ENCODE measurements at places on chromosomes 2 and 18.

DNA sequence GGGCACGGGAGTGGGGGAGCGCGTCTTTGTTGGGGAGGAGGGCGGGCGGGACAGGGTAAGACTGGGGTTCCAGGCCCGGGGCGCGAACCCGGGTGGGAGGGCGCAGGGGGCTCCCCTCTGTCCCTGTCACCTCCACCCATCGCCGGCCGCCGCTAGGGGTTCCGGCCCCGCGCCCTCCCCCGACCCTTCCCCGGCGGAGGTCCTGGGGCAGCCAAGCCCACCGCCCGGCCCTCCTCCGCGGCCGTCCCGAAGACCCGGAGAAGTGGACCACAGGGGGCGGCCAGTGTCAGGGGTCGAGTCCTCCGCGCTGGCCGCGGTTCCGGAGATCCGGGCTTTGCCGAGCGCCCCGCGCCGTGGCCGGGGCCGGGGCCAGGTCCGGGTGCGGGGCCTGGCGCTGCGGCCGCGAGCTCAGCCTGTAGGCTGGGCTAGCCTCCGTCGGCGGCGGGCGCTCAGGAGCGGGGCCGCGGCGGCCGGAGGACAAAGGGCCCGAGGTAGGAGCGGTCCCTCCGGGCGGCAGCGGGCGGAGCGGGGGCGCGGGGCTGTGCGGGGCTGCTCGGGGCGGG lies 16.6 kb upstream of the E2F6 start:
- no peak for DNase-seq

- DNase-seq: peak; percentile 86
Observed at GRCh38 chr2:152189622-152190495, 14.3 kb upstream of the STAM2 start.

- DNase-seq: no peak
Observed at GRCh38 chr2:54866868-54867267, 143.4 kb downstream of the EML6 start.

GRCh38 chr2:127591221-127591923 lies 54.6 kb upstream of the GPR17 start:
- peak; percentile 75 for DNase-seq

GRCh38 chr2:40098786-40099470 lies 319.9 kb upstream of the THUMPD2 start:
- no peak for DNase-seq

DNA sequence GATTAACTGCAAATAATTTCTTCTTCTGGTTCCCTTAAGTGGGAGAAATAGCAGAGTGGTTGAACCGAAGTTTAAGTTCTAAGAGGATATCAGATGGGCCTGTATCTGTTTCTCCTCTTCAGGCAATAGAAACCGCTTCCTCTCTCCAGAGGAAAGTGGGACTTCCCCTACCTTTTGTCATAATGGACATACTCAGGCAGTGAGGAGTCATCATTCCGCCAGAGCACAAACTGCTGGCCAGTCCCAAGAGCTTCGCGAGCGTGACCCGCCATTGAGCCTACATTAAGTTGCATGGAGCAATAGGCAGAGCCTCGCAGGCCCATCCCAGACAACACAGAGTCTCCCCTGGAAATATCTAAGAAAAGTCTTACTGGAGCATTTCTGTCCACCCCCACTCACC lies 158.9 kb downstream of the LDLRAD4 start:
- no peak for DNase-seq

DNA sequence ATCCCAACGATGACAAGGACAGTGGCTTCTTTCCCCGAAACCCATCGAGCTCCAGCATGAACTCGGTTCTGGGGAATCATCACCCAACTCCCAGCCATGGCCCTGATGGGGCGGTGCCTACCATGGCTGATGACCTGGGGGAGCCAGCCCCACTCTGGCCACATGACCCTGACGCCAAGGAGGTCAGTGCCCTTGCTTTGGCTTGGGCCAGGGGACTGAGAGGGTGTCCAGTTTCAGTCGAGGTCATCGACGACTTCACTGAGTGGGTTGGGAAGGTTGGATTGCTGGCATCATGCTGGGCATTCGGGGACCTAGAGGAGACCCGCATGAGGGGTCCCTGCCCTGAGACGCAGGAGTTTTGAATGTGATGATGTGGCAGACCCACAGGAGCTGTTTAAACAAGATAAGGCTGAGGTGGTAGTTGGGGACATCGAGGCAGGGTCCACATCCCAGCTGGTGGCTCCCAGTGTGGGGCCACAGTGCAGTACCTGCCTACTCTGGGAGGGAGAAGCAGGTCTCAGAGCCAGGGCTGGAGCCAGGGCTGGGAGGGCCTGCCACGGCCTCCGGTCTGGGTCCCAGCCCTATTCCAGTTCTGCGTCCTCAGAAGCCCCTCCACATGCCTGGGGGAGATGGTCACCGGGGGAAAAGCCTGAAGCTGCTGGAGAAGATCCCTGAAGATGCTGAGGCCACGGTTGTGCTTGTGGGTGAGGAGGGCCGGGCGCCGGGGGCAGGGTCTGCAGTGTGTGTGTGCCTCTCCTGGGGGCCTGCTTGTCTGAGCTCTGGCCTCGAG lies 6.0 kb downstream of the SLC4A3 start:
- DNase-seq: no peak

DNA sequence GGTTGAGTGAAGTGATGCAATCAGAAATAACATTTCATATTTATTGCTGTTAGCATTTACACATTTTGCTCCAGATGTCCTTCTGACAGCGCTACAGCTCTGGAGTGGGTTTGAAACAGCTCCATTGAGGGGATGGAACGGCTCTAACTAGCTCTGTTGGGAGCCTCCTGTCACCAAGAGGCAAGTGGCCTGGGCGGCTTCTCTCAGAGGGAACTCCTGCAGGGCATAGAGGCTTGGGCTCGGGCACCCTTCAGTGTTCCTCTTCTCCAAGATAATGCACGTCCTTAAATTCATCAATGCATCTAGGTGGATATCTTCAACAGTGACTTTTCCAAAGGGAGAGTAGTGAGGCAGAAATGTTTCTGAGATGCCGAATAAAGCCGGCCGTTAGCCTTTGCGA lies 122.5 kb downstream of the CNTNAP5 start:
- no peak for DNase-seq

DNA sequence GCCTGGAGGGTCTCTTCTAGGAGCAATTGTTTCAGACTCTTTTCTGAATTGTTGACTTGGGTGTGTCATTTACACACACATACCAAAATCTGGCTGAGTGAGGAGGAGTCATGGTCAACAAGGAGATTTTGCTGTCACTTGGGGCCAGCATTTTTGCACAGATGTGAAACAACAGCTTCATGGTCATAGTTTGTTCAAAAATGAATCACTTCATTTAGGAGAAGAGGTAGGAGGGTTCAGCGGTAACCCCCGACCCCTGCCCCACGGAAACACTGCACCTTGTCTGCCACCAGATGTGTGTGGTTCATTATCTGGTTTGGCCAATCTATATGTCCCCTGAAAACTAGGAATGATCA lies 42.2 kb downstream of the LBH start:
- DNase-seq: no peak

DNA sequence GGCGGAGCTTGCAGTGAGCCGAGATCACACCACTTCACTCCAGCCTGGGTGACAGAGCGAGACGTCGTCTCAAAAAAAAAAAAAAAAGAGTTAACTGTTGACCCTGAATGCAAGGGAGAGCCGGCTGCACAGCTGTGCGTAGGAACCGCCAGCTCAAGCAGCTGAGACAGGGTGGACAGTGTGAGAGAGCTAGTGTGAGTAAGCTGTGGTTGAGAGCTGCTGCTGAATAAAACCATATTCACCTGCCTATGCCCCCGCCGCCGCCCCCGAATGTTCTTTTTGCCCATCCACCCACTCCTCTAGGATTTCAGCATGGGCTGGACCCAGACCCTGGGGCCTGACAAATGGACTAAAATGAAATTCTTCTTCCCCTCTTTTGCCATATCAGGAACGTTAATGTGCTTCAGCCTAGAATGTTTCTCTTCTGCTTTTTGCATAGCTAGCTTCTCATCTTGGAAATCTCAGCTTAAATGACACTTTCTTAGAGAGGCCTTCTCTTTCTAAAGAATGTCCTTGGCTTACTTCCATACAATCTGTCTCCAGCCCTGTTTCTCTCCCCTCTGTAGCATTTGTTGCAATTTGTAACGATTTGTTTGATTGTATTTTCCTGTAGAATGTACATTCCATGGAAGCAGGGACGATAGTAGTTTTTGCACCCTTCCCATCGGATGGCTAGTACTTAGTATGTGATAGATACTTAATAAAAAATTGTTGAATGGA lies 142.7 kb downstream of the KLHL14 start:
- DNase-seq: no peak

DNA sequence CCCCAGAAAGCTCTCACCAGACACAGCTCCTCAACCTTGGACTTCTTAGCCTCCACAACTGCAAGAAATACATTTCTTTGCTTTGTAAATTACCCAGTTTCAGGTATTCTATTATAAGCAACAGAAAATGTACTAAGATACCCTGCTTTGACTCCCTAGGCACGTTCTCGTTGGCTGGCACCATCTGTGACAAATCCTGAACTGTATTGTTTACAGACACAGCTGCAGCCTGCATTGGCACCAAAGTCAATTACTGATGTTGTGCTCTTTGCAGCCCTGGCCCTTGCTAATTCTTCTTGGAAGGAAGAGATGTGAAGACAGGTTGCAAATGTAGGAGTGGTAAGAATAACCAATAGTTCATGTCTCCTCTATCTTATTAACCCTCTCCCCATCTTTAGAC lies 72.7 kb upstream of the FAM136A start:
- DNase-seq: peak; percentile 22

GRCh38 chr18:43486462-43486861 lies 209.2 kb upstream of the SYT4 start:
- no peak for DNase-seq

DNA sequence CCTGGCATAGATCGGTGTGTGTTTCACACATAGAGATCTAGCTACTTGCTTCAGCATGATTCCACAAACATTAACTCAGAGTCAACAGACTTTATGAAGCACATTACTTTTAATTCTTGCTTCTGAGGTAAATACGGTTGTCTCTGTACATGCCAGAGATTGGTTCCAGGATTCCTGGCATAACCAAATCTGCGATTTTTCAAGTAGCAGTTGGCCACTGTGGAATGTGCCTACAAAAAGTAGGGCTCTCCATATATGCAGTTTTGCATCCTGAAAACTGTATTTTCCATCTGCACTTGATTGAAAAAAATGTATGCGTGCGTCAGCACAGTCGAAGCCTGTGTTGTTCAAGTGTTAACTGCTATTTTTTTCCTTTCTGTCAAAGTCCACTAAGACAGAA lies 85.0 kb downstream of the ZAP70 start:
- DNase-seq: no peak

DNA sequence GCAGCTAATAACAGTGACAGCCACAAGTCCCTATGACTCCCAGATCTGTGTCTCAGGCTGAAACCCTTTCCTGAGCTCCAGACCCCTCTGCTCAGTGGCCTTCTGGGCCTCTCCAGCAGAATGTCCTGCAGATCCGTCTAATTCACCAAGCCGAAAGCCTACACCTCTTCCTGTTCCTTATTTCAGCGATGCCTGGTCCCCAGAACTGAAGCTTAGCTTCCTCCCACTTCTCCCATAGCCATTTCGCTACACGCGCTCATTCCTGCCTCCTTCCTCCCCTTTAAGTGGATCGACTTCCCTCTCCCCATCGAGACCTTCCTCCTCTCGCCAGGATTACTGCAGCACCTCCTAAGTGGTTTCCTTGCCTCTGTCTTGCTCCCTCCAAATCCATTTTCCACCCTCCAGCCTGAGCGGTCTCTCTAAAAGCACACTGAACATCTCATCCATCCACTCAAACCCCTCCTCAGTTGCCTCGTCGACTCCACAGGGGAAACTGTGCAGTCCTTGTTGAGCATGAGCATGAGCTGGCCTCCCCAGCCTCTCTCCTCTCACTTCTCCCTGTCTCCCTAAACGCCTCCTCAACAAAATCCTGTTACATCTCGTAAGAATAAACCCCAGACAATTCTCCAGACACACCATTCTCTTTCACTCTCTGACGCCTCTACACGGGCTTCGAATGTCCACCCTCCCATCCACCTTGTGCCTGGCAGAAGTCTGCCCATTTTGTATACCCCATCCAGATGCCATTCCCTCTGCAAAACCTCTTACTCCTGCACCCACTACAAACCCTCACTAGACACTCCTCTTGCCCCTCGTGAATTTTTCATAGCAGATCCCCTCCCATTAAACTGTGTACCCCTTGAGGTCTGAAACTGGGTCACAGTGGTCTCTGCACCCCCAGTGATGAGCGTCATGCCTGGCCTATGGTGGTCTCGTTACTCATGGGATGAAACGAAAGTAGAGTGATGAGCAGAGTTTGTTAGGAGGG lies 232.6 kb downstream of the ATAD2B start:
- DNase-seq: no peak

DNA sequence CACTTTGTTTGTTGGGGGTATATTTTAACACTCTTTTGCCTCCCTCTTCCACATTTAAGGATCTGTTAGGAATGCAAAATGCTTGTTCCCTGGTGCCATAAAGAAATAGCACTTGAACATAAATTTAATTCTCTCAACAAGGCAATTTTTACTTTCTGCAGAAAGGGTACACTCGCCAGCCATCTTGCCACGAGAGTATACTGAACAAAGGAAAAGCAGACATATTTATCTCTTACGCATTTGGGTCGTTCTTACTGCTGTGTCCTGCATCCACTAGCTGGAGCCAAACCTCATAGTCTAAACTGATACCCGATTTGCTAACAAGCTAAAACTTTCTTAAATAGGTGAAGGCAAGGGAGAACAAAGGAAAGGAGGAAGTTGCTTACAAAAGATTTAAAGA lies 129.5 kb downstream of the B3GNT2 start:
- no peak for DNase-seq

DNA sequence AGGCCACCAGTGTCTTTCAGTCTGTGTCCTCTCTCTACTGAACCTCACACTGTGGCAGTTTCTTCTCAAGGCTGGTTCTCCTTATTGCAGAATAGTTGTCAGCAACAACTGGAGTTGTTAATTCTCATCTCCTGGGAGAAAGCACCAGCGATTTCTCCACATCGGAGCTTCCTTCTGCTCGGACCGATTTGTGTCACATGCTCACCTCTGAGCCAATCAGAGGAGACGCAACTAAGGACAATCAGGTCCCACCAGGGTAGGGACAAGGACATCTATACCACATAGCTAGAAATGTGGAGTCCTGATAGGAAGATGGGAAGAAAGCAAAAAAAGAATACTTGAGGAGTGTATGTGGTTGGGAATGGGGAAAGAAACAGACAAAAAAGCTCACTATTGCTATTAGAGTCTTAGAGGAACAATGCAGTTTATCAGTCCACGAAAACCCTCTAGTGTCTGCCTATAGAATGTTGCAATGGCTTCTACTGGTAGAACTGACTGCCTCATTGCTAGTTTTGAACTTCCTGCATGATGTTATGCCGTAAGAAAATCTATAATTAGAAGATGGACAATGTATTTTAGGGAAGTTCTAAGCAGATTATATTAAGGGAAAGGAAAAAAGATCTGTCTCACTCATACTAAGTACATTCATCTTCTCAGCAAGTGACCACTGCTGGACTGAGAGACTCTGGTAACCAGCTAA lies 169.7 kb downstream of the CDCA7 start:
- DNase-seq: no peak

GRCh38 chr18:63220903-63221302 lies 98.7 kb downstream of the BCL2 start:
- DNase-seq: no peak
